ENCODE measurements at places on chromosomes 4 and X.

DNA sequence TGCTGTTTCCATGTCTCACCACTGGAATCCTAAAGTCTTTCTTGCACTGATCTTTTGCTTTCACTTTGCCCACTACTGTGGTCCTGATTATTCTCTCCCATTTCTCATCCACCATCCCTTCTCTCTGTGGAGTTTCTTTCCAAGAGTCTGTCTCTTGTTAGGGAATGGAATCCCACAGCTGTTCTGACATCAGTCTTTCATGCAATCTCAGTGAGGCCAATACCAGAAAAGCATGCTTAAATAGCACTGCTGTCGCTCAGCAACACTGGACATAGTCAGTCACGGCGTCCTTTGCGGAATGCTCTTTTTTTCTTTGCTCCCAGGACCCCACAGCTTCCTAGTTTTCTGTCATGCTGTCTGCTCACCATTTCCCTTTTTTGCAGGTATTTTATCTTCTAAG is 20.1 kb downstream of the SLITRK4 start:
- no peak for DNase-seq

DNA sequence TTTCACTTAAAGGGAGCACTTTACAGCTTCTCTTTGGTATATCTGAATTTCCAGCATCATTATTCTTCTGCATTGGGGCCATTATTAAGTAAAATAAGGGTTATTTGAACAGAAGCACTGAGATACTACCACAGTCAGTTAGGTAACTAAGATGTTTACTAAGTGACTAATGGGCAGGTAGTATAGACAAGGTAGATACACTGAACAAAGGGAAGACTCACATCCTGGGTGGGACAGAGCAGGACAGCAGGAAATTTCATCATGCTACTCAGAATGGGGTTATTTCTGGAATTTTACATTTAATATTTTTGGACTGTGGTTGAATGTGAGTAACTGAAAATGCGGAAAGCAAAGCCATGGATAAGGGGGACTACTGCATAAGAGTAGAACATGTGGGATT is 316.0 kb downstream of the CCSER1 start:
- no peak for DNase-seq

DNA sequence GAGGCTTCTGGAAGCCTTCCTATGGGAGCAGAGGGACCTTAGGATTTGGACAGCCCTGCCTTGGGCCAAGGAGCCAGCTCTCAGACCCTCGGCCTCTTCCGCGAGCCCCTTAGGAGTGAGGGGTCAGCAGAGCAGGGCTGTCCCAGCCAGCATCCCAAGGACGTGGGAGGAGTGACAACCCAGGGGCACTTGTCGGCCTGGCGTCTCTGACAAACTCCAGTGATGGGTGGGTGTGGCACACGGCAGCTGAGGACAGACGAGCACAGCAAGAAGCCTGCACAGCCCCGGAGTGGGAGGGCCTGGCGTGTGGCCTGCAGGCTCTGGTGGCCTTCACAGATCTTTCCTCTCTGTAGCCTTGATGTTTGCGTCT is 11.6 kb upstream of the TNIP2 start:
- DNase-seq, result no peak

GRCh38 chr4:26330186-26330787 is 9.5 kb downstream of the RBPJ start:
- no peak for DNase-seq

- no peak for DNase-seq
These were observed 36.9 kb downstream of the PDLIM5 start for GRCh38 chr4:94488670-94489069.

- no peak for DNase-seq
These were observed 79.2 kb upstream of the UGT8 start for GRCh38 chr4:114519368-114519767.

DNA sequence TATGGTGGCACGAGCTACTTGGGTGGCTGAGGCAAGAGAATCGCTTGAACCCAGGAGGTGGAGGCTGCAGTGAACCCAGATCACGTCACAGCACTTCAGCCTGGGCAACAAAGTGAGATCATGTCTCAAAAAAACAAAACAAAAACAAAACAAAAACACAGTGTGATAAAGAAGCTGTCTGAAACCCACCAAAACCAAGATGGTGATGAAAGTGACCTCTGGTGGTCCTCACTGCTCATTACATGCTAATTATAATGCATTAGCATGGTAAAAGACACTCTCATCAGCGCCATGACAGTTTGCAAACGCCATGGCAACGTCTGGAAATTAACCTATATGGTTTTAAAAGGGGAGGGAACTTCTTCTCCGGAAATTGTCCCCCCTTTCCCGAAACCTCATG is 29.4 kb upstream of the OPHN1 start:
- DNase-seq, result peak; percentile 30

DNA sequence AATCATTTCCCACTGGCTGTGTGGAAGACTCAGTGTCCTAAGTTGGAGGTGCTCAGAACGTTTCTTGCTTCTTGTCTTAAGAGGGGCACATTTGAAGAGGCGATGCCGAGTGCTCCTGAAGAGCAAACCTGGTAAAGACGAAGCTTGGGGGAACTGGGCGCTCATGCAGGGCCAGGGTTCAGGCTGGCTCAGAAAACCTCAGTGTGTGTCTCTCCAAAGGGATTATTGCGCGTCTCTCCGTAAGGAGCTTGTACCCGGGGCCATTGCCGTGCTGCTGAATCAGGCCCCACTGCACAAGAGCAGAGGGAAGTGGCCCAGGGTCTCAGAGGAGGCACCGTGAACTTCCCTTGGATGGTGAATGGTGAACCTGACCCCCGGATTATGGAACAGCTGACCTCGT is 44.4 kb downstream of the PSAPL1 start:
- no peak for DNase-seq

GRCh38 chr4:170040031-170040680 is 14.0 kb upstream of the MFAP3L start:
- DNase-seq, result no peak

- no peak for DNase-seq
These were observed 47.2 kb downstream of the MAOA start for GRCh38 chrX:43703211-43703791.

- DNase-seq, result no peak
These were observed 42.3 kb upstream of the RNF128 start for GRCh38 chrX:106684207-106684606.

DNA sequence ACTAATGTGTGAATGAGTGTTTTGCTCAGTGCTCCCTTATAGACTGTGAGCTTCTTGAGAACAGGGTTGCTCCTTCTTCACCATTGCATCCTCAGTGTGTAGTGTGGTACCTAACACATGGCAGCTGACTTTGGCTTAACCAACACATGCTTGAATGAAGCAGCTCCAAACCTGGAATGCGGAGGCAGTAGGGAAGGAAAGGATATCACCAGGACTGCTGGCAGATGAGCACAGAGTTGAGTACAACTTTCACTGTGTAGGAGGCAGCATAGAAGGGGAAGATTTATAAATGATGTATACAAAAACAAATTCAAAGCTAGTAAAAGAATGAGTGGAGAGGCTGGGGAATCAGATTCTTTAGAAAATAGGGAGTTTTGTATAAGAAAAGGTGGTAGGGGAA is 174.3 kb downstream of the SLIT2 start:
- DNase-seq, result no peak

- DNase-seq, result no peak
These were observed 50.1 kb upstream of the SGMS2 start for GRCh38 chr4:107774681-107775080.

- DNase-seq, result no peak
These were observed 514.9 kb upstream of the LCORL start for GRCh38 chr4:18536428-18536827.

DNA sequence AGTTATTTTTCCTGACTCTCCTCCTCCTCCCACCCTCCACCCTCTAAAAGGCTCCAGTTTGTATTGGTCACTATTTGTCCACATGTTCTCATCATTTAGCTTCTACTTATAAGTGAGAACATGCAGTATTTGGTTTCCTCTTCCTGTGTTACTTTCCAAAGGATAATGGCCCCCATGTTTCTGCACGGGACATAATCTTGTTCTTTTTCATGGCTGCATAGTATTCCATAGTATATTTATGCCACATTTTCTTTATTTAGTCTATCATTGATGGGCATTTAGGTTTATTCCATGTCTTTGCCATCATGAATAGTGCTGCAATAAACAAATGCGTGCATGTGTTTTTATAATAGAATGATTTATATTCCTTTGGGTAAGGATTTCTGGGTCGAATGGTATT is 167.3 kb upstream of the GRID2 start:
- no peak for DNase-seq

GRCh38 chr4:24774452-24774851 is 20.9 kb upstream of the SOD3 start:
- DNase-seq, result no peak
